ENCODE measurements at places on chromosomes 12 and 14.
A peak's percentile ranks its signal among the peaks of the same experiment; 100 is the strongest.

- DNase-seq = no peak
Observed at GRCh38 chr14:93092606-93093556, 22.8 kb downstream of the ITPK1 start.

- DNase-seq = no peak
Observed at GRCh38 chr12:104632724-104633201, 176.0 kb downstream of the CHST11 start.

GRCh38 chr14:24179961-24180796 lies 8.3 kb downstream of the REC8 start:
- DNase-seq = no peak

DNA sequence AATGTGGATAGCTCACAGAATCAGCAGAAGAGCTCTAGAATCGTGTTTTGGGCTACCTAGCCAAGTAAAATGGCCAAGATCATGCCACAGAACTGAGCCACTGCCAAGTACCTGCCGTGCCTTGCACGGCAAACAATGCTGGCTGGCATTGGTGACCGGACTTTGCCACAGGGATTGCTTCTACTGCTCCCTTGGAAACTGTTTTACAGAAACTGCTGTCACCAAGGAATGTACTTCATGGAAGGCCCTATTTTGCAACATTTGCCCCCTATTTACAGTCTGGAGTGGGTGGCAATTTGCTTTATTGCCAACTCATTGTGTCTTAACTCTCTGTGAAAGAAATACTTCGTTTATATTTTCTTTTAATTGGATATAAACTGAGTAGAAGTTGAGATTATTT lies 49.0 kb downstream of the BORCS5 start:
- no peak for DNase-seq

GRCh38 chr12:131536766-131537165 lies 174.1 kb upstream of the SFSWAP start:
- DNase-seq = no peak

DNA sequence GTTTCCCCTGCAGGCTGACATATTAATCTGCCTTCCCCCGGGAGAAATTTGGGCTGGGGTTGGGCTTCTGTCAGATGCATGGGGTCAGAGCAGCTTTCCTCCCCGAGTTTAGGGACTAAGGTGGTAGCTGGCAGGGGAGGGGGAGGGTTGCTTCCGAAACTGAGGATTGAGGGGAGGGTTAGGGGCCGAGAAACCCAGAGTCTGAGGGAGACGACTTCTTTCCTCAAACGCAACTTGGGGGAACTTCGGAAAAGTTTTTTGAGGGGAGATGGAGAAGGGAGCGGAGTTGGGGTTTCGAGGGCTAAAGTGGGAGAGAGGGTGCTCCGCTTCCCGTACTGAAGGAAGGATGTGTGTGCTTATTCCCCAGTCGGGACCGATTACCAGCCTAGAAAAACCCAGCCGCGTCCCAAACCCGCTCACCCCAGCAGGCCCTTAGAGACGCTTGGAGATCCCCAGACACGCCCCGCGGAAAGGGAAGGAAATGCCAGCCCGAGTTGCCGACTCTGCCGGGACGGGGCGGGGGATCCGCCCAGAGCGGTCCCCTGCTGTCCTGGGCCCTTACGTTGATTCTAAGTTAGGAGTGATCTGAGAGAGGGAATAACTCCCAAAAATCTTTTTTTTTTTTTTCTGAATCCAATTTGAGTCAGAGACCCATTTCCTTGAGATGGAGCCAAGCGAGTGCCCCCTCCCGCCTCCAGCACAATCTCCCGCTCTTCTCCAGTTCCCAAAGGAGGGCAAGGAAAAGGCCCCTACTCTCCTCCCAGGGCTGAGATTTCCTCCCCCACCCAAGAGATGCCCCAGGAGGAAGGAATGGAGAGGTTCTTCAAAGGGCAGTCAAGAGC lies 61.9 kb downstream of the SMUG1 start:
- DNase-seq = no peak

DNA sequence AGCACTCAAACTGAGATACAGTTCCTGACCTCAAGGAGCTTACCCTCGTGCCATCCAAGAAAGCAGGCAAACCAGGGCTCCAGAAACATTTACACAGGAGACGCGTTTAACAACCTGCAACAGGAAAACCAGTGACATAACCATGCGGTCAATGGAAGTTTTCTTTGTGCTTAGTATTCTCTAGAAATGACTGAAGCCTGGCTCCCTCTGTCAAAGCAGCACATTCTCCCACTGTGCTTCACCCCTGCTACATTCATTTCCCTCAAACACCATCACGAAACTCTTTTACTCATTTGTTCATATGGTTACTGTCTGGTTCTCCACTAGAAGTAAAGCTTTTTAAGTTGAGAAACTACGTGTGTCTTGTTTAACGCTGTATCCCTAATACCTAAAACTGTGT lies 161.3 kb upstream of the CCND2 start:
- DNase-seq = no peak

DNA sequence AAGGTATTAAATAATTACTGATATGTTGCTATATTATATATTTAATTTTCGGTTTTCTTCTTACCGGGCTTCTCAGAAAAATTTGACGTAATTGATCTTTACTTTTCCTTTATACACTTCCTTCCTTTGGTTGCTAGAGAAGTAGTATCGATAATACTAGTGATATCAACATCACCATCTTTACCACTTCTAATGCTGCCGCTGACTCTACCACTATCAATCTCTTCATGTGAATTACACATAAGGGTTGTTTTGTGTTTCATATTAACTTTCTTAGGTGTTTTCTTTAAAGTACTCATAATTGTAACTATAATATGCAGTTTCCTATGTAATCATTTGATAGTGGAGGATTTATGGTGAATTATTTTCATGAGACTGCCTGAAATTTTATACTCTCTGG lies 30.9 kb upstream of the KLRF1 start:
- no peak for DNase-seq

DNA sequence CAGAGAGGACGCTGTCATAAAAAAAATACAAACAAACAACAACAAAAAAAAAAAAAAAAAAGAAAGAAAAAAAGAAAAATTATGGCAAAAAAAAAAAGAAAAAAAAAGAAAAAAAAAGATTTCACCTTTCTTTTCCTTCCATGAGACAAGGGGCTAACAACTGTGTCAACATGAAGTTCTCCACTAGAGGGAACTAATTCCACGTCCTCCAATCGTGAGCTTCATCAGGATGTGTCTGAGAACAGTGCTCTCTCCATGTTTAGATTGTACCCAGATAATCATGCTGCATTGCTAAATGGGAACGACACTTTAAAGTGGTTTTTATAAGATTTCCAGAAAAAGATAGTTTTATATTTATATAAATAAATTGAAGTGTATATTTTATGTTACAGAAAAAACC lies 96.2 kb upstream of the PTPRB start:
- DNase-seq = peak; percentile 56

GRCh38 chr12:52366738-52367485 lies at the start of gene KRT85:
Gene KRT85 (minus strand): TSS chr12:52367481. CDS start chr12:52367405, 76 bp downstream.
- no peak for DNase-seq

GRCh38 chr12:24285448-24285847 lies 336.0 kb upstream of the SOX5 start:
- DNase-seq = no peak

DNA sequence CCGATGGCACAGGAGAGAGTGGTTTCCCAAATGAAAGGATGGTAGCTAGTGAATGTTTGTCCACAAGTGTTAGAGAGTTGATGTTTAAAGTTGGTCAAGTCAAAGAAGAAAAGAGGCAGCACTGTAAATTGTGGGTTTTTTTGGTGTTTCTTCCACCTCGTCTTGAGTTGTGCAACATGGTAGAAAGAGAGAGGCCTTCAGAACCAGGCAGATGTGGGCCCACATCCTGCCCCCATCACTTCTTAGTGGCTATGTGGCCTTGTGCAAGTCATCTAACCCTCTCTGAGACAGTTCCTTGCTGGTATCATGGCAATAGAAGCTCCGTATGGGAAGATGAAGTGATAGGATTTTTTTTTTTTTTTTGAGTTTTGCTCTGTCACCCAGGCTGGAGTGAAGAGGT lies 60.8 kb downstream of the NDUFA12 start:
- DNase-seq = no peak

GRCh38 chr12:124490584-124491305 lies 76.7 kb downstream of the NCOR2 start:
- no peak for DNase-seq

- no peak for DNase-seq
Observed at GRCh38 chr12:39431002-39431796, 11.7 kb downstream of the KIF21A start.

GRCh38 chr14:101193845-101194372 lies 290.4 kb upstream of the RTL1 start:
- no peak for DNase-seq

GRCh38 chr12:93638095-93638494 lies 39.1 kb upstream of the CRADD start:
- no peak for DNase-seq

GRCh38 chr14:30748343-30748742 lies 126.0 kb upstream of the COCH start:
- DNase-seq = no peak

GRCh38 chr12:53972152-53972702 lies 699 bp upstream of the HOXC11 start:
- no peak for DNase-seq

All from neuronal stem cell (in vitro differentiated cells).